ENCODE measurements at places on chromosomes 3 and 15.

DNA sequence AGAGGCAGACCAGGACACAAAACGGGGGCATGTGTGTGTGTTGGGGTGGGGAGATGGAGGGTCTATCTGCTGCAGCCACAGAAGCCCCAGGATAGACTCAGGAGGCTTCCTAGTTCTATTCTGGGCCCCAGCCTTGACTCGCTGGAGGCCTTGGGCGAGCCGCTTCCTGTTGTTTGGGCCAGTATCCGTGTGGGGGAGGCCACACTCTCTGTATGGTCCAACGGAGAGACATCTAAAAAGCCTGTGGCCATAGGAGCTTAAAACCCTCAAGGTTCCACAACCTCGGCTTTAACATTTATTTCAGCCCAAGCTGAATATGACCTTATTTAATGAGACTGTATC, 32.8 kb downstream of the POC1A start:
- DNase-seq: no peak

DNA sequence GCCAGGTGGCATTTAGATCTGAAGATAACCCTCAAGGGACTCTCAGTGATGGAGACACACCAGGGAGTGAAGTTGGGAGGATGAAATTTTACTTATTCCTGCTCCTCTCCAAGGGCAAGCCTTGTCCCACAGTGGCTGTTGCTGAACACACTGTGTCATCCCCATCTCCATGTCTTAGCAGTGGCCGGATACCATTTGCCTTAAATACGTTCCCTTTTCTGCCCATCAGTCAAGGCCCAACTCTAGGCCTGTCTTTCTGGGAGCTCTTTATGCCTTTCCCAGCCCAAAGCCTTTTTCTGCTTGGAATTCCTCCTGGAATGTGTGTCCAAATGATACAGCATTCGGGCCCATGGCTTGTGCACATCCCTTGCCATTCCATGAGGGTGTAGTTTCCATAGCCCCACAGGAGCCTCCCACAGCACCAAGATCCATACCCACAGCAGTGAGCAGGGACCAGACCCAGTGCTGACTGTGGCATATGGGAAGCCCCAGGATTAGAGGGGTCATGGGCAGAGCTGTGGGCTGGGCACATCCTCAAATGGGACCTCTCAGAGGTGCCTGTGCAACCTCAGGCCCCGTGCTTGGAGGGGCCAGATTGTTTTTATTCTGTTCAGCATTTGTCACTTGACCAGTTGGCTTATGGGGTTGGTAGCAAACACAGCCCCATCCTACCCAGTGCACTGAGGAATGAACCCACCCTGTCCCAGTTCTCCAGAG, 63.7 kb upstream of the PRR23C start:
- DNase-seq: no peak

DNA sequence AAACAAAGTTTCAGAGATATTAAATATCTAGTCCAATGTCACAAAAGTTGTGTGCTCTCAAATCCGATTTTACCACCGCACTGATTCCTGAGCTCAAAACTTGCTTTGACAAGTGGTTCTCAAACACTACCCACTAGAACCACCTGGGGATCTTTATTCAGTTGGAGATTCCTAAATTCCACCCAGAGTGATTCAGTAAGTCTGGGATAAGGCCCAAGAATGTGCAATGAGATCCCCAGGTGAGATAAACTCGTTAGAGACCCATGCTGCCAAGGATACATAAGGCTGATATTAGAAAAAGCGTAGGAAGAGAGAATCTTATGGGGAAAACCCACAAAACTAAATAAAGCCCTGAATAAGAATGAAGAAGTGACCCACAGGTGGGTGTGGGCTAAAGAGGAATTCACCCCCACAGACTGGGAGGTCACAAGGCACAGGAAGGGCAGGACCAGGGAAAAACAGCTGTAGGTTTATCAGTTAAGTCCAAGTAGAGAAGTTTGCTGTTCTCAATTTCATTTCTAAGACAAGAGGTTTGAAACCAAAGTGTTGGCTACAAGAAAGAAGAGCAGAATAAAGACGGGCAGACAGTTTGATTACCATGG, 11.5 kb upstream of the RPS17 start:
- no peak for DNase-seq

DNA sequence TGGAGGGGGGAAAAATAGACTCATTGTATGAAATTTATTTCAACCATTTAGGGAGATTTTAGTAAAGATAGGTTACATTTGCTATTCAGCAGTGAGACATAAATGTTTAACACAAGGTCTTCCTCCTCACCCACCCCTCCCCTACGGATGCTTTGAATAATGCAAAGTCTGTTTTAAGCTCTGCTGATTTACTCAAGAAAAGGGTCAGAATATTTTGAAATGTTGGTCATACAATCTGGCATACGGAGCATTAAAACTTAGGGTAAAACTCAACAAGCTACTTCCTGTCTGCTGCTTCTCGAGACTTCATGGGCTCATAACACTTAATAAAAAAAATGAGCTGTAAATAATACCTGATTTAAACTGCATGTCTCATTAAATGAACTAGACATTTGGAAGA, 156.3 kb downstream of the WNT5A start:
- DNase-seq: no peak

DNA sequence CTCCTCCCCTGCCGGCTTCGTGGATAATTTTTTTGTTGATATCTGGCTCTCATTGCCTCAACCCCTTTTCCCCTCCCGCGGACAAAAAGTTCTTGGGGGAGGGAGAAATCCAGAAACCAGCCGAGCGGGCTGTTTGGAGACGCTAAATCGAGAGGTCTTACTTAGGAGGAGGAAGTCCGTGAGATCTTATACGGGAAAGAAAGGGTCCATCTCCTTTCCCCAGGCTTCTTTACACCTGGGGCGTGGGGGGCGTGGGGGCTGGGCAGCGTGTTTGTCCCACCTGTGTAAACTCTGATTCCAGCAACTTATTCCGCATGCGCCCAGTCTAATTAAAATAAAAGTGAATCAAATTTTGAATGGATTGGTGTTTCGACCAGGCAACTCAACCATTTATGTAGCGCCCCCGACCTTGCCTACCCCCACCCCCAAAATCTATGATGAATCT, 364 bp upstream of the CADPS start:
- no peak for DNase-seq

Measured in stimulated activated CD8-positive, alpha-beta memory T cell treated with anti-CD3 and anti-CD28 coated beads, Interleukin-4, amount 100 ng/mL, for 4 hours (primary cell).